IMR-90 (cell line): ENCODE measurements at places on chromosomes 4 and X. TPM values are rescaled to one million over a fixed set of nuclear protein-coding genes. Genes with fewer than 3 reads are reported as not detected.

Gene SPANXA1
- total RNA-seq: not detected in 2 replicates

Gene SRPX
- 35.5 and 39.2 TPM in 2 replicates for total RNA-seq

Gene CLTRN
- under 0.01 TPM in 2 replicates for total RNA-seq

Gene SMIM43
- 1.4 TPM in 2 replicates for total RNA-seq

Gene SOX3
- not detected in 2 replicates for total RNA-seq

Gene MED14
- total RNA-seq: 16.4 and 17.6 TPM in 2 replicates

GRCh38 chr4:5982156-5982973 lies 35.9 kb downstream of the C4orf50 start:
- DNase-seq: no peak
- H3K36me3 ChIP-seq: no peaks in the 10 kb centered on the region
- H3K27ac ChIP-seq: no peak overlapping the region
- no peaks in the 10 kb centered on the region for H3K27me3 ChIP-seq
- no peaks in the 10 kb centered on the region for H3K4me1 ChIP-seq

DNA sequence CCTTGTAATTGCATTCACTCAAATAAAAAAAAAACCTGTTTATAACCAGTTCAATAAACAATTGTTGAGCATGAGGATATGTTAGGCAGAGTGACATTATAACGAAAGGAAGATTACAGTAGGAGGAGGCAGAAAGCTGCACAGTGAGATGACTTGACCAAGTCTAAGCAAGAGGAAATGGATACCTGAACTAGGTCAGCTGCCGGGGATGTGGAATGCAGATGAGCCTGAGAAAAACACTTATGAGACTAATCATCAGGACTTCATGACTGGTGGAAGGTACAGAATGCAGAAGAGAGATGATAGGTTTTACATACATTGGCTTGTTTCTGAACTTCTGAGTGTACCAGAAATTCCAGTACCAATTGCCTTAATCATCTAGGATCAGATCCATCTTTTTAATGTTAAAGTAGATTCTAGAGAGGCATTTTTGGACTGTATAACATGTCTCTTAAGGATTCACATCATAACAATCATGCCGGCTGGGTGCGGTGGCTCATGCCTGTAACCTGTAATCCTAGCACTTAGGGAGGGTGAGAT lies 208.1 kb upstream of the PPP3CA start:
- H3K27ac ChIP-seq: no peak overlapping the region
- H3K4me1 ChIP-seq: no peaks in the 10 kb centered on the region
- H3K4me3 ChIP-seq: no peak overlapping the region
- no peak for DNase-seq

DNA sequence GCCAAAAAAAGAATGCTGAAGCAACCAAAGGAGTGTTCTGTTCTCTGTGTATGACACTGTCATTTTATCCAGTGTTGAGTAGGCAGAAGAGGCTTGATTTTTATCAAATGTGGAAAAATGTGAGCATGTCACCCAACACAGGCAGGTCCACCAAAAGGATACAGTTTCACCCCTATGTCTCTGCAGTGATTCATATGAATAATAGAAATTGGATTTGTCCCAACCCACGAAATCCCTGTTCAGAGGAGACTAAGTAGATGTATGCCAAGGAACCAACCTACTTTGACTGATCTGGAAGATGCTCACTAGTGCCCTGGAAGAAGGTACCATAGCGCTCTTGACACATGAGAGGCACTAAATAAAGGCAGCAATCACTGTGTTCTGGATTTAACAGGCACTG lies 72.5 kb downstream of the FGF13 start:
- no peak overlapping the region for H3K27ac ChIP-seq
- DNase-seq: no peak
- no peaks in the 10 kb centered on the region for H3K4me1 ChIP-seq
- no peak overlapping the region for H3K4me3 ChIP-seq
- H3K27me3 ChIP-seq: no peaks in the 10 kb centered on the region

- H3K4me3 ChIP-seq: no peak overlapping the region
- DNase-seq: no peak
- peak overlapping the region; percentile 35; the same call in 1 of the 2 replicates for H3K27ac ChIP-seq
- no peaks in the 10 kb centered on the region for H3K27me3 ChIP-seq
- H3K4me1 ChIP-seq: peaks cover 12% of the 10 kb centered on the region
Measured at GRCh38 chr4:118803253-118803652, 32.7 kb downstream of the SEC24D start.

DNA sequence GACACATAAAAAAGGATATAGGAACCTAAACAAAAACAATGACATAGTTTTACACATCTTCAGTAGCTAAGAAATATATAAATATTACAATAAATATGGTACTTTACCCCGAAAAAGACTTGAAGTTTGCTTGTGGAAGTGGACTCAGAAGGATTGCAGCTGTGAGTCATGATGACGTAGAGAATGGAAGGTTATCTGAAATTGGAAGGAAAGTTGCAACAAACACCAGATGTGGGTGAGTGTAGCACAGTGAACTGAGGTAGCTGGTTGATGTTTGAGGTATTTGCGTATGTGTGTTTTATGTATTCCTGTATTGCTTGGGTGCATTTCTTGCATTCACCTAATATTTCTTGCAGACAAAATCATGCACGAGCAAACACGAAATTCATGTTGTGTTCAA lies 113.0 kb downstream of the ARX start:
- DNase-seq: peak; percentile 96
- H3K27me3 ChIP-seq: no peaks in the 10 kb centered on the region
- no peaks in the 10 kb centered on the region for H3K36me3 ChIP-seq
- H3K4me1 ChIP-seq: peaks cover 4% of the 10 kb centered on the region; the same call in 1 of the 2 replicates
- H3K4me3 ChIP-seq: no peak overlapping the region

DNA sequence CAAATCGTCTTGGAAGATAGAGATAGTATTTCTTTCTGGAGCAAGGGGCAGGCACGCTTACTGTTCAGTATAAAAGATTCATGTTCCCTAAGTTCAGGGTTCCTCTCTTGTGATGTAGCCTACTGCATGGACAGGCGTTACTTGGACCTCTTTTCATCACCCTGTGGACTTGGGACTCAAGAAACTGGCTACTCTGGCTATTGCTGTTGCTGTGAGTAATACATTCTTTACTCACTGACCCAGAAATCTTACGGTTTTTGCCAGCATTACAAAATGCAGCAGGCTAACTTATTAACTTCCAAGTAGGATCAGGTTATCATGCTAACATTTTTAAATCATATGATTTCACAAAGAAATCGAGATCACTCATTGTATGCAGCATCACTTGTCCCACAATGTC lies 12.8 kb upstream of the GUCY1B1 start:
- H3K27me3 ChIP-seq: 0 out of 2 replicates have a peak, but pooled peaks cover 2% of the 10 kb centered on the region
- H3K4me1 ChIP-seq: peaks cover 7% of the 10 kb centered on the region
- H3K36me3 ChIP-seq: no peaks in the 10 kb centered on the region
- peak; percentile 82 for DNase-seq

GRCh38 chr4:11428899-11429698 lies 405 bp upstream of the HS3ST1 start:
- peak overlapping the region; percentile 17; the same call in 1 of the 2 replicates for H3K4me3 ChIP-seq
- no peaks in the 10 kb centered on the region for H3K4me1 ChIP-seq
- DNase-seq: peak; percentile 8
- H3K27me3 ChIP-seq: peaks cover 33% of the 10 kb centered on the region
- no peaks in the 10 kb centered on the region for H3K36me3 ChIP-seq

DNA sequence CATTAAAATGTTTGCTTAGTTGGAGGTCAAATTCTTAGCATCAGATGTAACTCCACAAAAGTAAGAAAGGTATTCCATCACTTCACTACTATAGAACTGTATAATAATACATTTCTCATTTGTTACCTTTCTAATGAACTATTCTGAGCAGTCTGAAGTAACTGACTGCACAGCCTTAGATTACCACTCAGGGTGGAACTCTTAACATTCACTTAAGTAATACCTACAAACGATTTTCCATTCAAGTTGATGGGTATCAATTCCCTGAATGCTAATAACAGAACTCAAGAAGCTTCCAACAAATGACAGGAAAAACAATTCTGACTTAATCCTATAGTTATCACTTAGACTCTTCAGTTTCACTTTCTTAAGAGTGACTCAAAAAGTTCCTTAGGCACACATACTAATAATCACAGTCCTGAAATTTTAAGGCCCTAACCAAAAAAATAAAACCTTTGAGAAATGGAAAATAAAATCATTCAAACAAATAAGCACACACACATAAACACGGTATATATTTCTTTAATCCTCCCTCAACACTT lies 20.9 kb downstream of the HNRNPD start:
- no peak overlapping the region for H3K4me3 ChIP-seq
- H3K27me3 ChIP-seq: no peaks in the 10 kb centered on the region
- H3K27ac ChIP-seq: peak overlapping the region; percentile 49; the same call in 1 of the 2 replicates
- peaks cover 37% of the 10 kb centered on the region for H3K36me3 ChIP-seq

DNA sequence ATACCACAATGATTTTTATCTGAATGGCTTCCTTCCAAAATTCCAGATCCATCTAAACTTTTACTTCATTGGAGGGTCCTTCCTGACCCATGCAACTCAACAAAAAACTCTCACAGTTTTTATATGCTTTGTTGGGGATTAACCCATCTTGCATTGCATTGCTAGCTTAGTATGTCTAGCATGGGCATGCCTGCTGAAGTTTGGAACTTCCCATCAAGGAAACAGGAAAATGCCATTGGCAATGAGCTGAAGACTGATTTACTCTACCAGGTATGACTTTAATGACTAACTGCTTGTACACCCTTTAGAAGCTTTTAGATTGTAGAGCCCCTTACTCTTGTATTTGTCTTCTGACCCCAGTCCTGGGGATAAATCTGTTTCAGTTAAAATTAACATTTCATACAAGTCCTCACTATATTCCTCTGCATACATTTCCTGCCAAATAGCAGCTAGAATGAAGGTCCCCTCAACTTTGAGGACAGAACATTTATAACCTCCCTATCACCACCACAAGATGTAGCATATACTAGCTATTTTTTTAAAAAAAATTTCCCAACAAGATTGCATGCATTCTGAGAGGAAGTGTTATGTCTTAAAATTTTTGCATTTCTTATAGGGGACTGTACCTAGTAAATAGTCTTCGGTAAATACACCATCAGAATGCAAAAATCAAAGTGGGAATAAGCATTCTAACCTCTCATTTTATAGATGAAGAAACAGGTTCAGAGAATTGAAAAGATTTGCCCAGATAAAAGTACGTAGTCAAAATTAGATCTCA lies 52.5 kb upstream of the ATXN3L start:
- no peak overlapping the region for H3K4me3 ChIP-seq
- H3K36me3 ChIP-seq: no peaks in the 10 kb centered on the region
- H3K4me1 ChIP-seq: peaks cover 8% of the 10 kb centered on the region
- H3K27me3 ChIP-seq: no peaks in the 10 kb centered on the region
- no peak for DNase-seq
- no peak overlapping the region; the same call in 1 of the 2 replicates for H3K27ac ChIP-seq

- DNase-seq: peak; percentile 47
- H3K4me3 ChIP-seq: no peak overlapping the region
- H3K36me3 ChIP-seq: no peaks in the 10 kb centered on the region
- no peaks in the 10 kb centered on the region; the same call in 1 of the 2 replicates for H3K27me3 ChIP-seq
Measured at GRCh38 chrX:46180258-46180687, 364.9 kb downstream of the ZNF674 start.

- no peak for DNase-seq
- no peak overlapping the region for H3K4me3 ChIP-seq
- peaks cover 37% of the 10 kb centered on the region for H3K36me3 ChIP-seq
- H3K4me1 ChIP-seq: no peaks in the 10 kb centered on the region
Measured at GRCh38 chr4:6595897-6596537, 21.0 kb downstream of the MAN2B2 start.

GRCh38 chr4:81459228-81459627 lies 12.5 kb downstream of the RASGEF1B start:
- H3K27ac ChIP-seq: no peak overlapping the region
- DNase-seq: no peak
- H3K4me1 ChIP-seq: peaks cover 2% of the 10 kb centered on the region; the same call in 1 of the 2 replicates

- no peak overlapping the region for H3K27ac ChIP-seq
- peaks cover 1% of the 10 kb centered on the region; the same call in 1 of the 2 replicates for H3K36me3 ChIP-seq
- peak; percentile 35 for DNase-seq
- no peak overlapping the region for H3K4me3 ChIP-seq
- H3K27me3 ChIP-seq: no peaks in the 10 kb centered on the region
Measured at GRCh38 chr4:113851816-113852215, 90.3 kb upstream of the CAMK2D start.

DNA sequence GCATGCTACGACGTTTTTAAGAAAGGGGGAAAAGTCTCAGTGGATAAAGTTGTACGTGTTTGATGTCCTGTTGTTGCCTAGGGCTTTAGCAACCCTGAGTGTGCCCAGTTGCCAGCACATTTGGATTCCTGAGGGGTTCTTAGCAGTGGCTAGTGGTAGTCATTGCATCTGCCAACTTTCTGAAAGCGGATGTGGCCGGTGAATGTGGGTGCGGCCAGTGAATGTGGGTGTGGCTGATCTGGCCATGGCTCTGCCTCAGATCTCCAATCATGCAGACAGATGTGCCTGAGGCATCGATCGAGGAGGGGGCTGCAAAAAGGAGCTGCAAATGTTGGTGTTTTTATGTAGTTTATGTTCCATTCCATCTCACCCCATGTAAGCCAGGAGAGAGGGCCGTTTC lies 41.5 kb upstream of the FAT1 start:
- no peak overlapping the region for H3K27ac ChIP-seq
- H3K36me3 ChIP-seq: no peaks in the 10 kb centered on the region
- H3K27me3 ChIP-seq: no peaks in the 10 kb centered on the region
- H3K4me3 ChIP-seq: no peak overlapping the region

GRCh38 chr4:75025431-75025830 lies 92.5 kb downstream of the PARM1 start:
- no peak overlapping the region for H3K27ac ChIP-seq
- H3K27me3 ChIP-seq: no peaks in the 10 kb centered on the region
- H3K4me1 ChIP-seq: no peaks in the 10 kb centered on the region

DNA sequence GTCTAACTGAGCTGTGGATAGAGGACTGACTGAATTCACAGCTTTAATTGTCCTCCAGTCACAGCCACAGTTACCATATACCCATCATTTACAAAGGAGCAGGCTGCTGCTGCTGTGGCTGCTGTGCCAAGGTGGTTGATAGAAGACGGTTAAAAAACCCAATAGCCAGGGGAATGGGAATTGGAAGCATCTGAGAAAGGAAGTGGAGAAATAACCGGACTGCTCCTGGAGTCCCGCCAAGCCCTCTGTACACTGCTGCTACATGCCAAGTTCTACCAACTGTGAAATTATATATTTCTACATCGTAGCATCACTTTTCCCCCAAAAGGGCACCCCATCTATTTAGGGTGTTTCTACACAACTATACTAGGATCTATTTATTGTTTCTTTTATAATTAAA lies 279.7 kb upstream of the ARX start:
- no peaks in the 10 kb centered on the region for H3K4me1 ChIP-seq
- H3K27ac ChIP-seq: no peak overlapping the region
- H3K27me3 ChIP-seq: no peaks in the 10 kb centered on the region
- no peak overlapping the region for H3K4me3 ChIP-seq
- no peaks in the 10 kb centered on the region for H3K36me3 ChIP-seq

DNA sequence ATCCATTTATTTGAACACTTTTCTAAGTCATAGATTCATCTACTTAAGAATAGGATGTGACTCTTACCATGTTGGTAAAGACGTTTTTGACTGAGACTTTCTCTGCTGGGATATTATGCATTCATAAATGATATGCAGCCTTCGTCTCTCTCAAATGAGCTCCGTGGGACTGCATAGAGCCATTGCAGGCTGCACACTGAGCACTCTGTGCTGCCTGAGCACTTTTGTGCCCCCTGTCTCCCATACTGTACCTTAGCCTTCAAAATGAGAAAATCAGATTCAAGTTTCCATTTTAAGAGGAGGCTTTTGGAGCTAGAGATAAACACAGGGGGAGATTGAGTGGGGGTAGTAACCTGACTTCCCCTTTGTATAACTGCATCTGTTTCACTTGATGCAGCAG lies 433.6 kb downstream of the ZIC3 start:
- no peak for DNase-seq
- H3K27ac ChIP-seq: no peak overlapping the region
- H3K4me3 ChIP-seq: no peak overlapping the region
- no peaks in the 10 kb centered on the region for H3K4me1 ChIP-seq
- no peaks in the 10 kb centered on the region for H3K36me3 ChIP-seq

GRCh38 chr4:76881375-76881774 lies 16.6 kb downstream of the SOWAHB start:
- no peak for DNase-seq
- H3K27ac ChIP-seq: no peak overlapping the region; the same call in 1 of the 2 replicates
- peaks cover 5% of the 10 kb centered on the region; the same call in 1 of the 2 replicates for H3K4me1 ChIP-seq
- H3K36me3 ChIP-seq: no peaks in the 10 kb centered on the region
- no peaks in the 10 kb centered on the region for H3K27me3 ChIP-seq
